ENCODE measurements at places on chromosomes 3 and 15.

GRCh38 chr15:98799461-98800390 lies 151.4 kb downstream of the IGF1R start:
- no peak for DNase-seq

DNA sequence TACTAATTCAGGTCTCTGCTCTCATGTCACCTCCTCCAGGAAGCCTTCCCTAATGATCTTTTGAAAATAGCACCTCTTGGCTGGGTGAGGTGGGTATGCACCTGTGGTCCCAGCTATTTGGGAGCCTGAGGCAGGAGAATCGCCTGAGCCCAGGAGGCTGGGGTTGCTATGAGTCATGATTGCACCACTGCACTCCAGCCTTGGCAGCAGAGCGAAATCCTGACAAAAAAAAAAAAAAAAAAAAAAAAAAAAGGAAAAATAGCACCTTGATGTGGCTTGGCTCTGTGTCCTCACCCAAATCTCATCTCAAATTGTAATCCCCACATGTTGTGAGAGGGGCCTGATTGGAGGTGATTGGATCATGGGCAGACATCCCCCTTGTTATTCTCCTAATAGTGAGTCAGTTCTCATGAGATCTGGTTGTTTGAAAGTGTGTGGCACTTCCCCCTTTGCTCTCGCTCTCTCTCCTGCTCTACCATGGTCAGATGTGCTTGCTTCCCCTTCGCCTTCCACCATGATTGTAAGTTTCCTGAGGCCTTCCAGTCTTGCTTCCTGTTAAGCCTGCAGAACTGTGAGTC lies 11.2 kb upstream of the RNU6-1 start:
- no peak for DNase-seq

DNA sequence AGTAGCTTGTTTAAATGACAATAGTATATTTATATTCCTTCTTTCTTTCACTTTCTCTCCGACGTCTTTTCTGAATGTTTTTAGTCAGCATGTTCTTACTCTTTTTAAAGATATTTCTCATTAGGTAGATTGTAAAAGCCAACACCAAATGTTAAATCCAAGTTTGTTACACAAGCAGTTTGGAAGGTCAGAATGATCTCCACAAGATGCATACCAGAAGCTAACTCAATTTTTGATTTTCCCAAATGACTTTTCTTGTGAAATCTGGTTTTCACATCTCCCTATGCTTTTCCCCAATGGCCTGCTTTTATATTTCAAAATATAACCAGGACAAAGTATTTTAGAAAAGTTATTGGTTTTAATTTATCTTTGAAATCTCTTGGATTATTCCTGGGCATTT lies 49.7 kb upstream of the TPRG1 start:
- DNase-seq, result no peak

GRCh38 chr15:36398212-36398611 lies 181.2 kb upstream of the CDIN1 start:
- DNase-seq, result no peak

DNA sequence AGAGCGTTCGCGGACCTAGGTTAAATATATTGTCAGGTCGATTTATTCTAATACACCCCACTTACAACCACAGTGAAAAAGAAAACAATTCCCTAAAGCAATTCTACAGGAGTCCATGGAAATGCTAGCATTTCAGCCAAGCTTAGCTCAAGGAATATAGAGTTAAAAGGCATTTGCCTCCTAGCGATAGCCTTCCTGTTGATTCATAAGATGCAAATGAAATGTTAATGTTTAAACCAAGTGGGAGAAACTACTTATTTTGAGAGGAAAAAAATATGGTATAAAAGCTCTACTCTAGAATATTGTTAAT lies 1.7 kb upstream of the ALCAM start:
- no peak for DNase-seq

DNA sequence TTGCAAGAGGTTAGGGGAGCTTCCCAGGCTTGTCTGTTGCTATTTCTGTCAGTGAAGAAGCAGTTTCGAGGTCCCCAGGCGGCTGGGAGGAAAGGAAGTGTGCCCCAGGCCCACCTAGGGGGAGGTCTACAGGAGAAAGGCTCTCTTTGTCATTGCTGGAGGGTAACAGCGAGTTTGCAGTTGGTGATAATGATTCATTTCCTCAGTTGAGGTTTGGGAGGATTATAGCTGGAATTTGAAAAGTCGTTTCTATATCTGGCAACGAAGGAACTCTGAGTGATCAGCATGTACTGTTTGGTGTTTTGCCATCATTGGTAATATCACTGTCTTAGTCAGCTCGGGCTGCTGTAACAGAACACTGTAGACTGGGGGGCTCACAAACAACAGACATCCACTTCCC lies 65.5 kb upstream of the UBE3A start:
- DNase-seq, result no peak

DNA sequence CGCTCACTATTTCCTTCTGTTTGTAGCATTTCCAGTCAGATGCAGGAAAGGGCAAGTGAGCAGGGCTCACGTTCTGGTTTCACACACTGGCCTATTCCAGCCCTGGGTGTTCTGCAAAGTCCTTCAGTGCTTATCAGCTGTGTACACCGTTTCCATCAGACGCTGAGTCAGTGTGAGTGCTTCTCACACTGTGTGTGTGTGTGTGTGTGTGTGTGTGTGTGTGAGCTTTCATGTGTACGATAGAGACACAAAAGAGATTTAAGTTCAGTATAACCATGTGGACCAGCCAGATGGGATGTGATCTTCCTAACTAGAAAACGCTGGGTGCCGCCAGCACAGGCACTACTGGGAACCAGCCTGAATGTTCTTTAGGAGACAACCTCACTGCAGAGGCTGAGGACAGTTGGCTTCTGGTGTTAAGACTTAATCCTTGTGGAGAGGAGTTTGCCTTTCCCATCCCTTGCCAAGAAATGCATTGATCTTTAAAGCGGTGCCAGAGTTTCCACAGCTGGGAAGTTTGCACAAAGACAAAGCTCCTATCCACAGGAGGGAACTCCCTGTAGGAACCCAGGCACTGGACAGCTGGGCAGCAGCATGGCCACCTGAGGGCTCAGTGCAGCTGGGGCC lies 3.9 kb upstream of the CHSY1 start:
- no peak for DNase-seq

DNA sequence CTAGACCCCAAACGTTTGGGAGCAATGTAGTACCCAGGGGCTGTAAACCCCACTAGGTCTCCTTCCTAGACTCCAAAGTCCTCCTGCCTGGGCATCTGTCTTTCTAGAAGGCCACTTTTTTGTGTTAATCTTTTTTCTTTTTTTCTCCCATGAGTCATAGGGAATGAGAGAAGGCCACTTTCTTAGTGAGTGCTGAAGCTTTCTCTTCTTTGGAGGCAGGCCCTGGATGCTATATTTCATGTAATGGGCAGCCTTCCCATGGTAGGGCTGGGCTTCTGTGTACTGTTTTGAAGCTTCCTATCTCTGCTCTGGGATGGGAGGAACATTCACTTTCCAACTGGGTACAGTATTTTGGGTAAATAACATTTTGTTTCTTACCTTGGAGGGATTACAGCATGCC lies 15.2 kb upstream of the RTP2 start:
- DNase-seq, result no peak

DNA sequence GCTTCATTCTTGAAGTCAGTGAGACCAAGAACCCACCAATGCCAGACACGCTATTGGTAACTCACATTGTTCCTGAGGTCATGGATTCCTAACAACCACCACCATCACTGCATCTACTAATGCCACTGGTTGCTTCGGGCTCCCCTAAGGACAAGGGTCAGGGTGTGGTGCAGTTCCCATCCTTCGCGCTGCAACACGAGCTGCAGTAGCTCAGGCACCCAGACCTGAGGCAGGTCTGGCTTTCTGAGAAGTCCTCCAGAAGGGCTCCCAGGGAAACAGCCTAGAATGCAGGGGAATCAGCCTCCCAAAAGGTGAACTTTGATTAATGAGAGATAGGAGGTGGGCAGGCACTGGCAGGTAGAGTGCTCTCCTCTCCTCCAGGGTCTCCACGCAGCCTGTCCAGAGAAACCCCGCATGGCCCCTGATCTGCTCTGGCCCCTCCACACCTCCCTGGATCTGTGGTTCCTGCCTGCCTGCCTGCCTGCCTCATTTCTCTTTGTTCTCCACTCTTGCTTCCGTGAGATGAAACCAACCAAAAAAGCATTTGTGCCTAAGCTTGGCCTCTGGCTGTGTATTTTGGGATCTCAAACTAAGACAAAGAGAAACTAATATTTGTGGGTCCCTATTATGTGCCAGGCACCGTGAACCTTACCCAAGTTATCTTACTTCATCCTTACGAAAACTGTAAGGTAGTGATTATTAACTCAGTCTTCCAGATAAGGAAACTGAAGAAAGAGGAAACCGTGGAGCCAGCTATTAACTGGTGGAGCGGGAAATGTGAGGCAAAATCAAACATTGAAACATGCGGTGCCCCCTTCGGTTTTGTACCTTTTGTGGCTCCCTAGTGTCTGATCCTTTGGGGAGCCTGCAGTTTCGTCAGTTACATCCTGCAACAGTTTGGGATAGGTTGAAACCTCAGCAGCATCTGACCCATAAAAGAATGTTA lies 43.9 kb upstream of the USP3 start:
- no peak for DNase-seq

DNA sequence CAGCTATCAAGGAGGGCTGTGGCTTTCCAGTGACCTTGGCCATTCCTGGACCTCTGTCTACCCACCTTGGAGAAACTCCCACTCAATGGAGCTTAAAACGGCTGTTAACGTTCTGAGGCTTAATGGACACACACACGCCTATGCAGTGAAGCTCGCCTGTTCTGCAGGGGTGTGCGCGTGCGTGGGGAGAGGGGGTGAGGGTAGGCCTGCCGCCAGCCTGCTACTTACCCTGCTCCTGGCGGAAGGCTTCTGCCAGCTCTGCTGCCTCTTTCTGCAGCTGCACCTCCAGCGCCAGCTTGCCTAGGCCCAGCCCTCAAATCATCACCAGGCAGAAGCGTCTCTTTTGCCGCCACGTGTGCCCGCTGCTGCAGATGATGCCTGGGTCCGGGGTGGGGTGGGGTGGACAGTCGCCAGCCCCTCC lies 23.2 kb upstream of the PARL start:
- no peak for DNase-seq

GRCh38 chr3:94173673-94174434 lies 111.0 kb downstream of the NSUN3 start:
- no peak for DNase-seq

GRCh38 chr3:186775999-186776398 lies 7.4 kb upstream of the EIF4A2 start:
- DNase-seq, result no peak

- DNase-seq, result no peak
These were observed 360.3 kb upstream of the ARRDC4 start for GRCh38 chr15:97600190-97600589.

DNA sequence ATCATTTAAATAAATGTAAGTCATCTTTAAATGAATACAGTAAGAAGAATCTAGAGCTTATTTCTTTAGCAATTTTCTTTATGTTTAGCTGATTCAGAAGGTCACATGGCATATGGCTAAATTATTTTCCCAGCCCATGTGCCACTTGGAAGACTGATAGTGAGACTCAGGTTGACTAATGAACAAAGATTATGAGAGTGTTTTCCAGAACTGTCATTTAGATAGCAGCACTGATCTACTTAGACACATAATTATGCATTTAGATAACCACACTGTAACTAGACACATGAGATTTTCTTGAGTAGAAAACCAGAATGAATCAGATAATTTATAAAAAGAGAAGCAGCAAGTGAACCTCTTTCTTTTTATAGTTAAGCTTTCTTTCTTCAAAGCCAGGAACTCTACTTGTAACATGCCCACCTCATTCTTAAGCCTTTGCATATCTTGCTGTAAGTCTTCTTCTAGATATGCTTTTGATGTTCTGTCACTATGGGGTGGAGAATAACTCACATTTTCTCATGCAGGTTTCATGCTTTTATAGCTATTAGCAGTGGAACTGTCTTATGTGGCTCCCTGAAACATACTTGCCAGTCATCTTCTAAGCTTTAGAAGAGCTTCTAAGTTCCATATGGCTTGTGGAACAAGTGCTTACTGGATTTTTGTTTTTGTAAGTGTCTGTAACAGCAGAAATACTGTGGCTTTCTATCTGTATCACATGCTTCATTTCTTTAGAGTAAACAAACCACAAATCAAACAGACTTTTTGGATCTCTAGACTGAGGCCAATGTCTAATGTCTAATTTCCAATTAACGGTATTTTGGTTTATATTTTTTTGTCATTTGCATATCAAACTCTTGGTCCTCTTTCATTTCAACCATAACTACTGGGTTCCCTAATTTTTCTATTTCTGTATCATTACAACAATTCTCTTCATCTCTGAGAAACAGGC lies 101.4 kb downstream of the LMLN start:
- DNase-seq, result no peak

DNA sequence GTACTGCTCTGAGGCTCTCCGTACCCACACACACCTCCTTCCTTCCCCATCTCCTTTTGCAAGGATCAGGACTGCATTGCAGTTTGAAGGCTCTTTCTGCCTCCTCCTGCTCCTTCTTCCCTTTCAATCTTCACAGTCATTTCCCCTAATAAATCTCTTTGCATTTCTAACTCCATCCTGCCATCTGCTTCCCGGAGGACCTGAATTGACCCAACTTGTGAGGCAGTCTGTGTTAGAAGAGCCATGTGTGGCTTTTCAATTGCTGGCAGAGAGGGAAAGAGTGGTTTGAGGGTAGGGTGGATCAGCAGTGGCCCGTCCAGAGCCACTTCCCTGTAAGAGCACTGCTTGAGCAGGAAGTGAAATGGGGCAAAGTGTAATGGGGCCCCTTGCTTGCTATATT lies 35.8 kb downstream of the ANAPC13 start:
- no peak for DNase-seq

DNA sequence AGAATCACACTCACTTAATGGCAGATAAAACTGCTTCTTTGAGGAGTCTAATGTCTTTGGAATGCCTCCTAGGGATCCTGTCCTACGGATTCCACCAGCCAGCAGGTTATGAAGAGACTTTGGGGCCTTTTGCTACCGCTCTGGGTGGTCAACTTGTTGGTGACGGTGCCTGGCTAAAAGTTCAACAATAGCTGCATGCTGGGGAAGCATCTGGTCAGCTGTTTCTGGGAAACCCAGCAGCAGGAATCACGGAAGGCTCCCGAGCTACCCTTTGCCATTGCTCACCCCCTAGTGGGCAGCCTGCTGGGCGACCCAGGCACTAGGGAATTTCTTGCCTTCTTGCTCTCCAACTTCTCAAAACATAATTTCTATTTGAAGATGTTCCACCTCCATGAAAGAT lies 263.3 kb downstream of the NEK10 start:
- DNase-seq, result no peak

GRCh38 chr3:132164469-132165092 lies 129.8 kb upstream of the CPNE4 start:
- no peak for DNase-seq
